NCI-H2107 (cell line): ENCODE measurements at places on chromosomes 5 and 9.

DNA sequence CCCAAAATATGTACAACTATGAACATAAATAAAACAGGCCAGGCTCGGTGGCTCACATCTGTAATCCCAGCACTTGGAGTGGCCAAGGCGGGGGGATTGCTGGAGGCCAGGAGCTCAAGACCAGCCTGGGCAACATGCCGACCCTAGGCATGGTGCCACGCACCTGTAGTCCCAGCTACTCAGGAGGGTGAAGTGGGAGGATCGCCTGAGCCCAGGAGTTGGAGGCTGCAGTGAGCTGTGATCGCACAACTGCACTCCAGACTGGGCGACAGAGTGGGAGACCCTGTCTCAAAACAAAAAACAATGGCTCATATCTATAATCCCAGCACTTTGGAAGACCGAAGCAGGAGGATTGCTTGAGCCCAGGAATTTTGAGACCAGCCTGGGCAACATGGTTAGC, 1.5 kb downstream of the HAUS6 start:
- DNase-seq: no peak

DNA sequence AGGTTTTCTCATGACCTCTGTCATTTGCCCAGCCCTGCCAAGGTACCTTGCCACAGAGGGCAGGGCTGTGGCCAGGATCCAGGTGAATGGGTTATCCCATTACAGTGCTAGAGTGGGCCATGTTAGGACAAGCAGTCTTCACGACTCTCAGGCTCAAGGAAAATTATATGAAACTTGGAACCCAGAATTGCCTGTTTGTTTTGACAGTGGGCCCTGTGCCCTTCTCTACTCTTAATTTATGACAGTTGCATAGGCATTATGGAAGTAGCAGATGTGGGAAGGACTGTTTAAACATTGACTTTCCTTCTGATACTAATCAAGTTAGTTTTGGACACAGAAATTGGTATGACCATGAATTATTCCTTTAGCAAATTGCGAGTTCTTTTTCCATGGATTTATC, 41.7 kb downstream of the ITGA2 start:
- DNase-seq: no peak

- no peak for DNase-seq
These were observed 165.8 kb downstream of the SEMA5A start for GRCh38 chr5:9380109-9380508.

DNA sequence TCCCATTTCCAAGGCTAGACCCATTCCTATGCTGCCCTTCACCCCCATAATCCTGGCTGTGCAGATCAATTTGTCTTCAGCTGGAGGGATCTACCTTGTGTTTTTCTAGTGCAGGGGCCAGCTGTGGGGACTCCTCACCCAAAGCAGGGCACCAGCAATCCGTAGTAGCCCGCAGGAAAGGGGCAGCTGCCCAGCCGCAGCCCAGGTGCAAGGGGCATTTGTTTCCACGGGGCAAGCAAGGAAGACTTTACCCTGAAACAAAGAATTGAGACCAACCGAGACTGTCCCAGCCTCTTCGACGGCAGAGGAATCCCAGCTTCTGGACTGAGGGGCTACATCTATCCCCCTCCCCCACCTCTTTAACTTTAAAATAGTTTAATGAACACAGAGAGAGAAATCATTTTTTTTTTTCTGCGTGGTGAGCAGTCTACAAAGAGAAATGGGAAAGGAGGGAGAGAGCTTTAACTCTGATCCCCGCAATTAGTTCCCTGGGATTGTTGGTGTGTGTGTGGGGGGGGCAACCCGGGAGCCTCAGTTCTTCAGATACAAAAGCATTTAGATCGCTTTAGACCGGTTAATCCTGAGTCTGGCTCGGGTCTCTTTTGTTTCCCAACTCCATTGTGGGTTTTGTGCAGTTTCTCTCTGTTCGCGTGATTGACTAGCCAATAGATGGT, 10.6 kb upstream of the LHX2 start:
- DNase-seq: no peak

GRCh38 chr5:72452515-72453245, 54.5 kb downstream of the ZNF366 start:
- DNase-seq: no peak

DNA sequence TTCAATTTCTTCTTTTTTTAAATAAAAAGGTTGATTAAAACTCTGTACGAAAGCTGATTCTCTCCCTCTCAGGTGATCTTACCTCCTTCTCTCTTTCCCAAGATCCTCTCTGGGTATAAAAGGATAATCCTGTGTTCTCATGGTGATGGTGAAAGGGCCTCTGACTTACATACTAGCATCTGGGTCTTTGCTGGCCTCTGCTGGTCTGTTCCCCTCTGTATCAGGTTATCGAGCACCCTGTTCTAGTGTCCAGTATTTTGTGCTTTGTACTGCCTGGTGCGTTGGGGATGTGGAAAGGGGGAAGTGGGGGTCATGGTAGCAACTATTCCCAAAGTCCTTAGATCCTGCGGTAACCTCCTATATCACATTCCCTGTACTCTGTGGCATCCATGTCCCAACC, 328.9 kb downstream of the NR2F1-AS1 start:
- no peak for DNase-seq

DNA sequence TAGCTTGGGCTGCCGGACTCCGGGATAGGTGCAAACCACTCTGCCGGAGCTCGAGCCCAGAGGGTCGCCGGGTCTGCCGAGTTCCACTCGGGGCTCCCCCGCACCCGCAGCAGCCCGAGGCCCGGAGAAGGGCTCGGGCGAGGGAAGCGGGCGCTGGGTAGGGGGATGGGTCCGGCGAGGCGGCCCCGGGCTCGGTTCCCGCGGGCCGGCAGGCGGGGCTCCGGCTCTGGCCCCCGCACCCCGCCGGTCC, 507 bp downstream of the RICTOR start:
- DNase-seq: no peak

DNA sequence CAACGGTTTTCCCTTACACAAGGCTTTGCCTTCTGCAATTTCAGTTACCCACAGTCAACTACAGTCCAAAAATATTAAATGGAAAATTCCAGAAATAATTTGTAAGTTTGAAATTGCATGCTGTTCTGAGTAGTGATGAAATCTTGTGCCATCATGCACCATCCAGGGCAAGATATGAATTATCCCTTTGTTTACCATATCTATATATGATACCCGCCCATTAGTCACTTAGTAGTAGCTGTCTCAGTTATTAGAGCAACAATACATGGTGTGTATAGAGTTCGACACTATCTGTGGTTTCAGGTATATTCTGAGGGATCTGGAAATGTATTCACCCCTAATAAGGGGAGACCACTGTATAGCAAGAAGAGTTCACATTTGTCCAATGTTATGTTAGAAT, 29.4 kb downstream of the ERBIN start:
- no peak for DNase-seq

DNA sequence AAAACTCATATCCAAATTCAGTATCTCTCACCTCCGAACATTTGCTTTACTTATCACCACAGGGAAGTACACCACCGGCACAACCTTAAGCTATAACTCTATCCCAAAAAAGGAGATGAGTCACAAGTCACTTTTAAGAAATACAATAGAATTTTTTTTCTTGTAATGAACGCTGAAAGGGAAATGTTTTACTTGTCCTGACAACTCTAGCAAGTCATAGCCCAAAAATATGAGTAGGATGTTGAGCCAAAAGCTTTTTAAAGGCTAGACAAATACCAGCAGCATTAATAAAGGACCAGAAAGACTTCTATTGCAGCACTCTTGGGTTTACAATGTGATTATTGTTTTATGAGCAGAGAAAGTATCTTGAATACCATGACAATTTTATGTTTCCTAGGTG, 147.3 kb upstream of the FST start:
- DNase-seq: no peak

- DNase-seq: no peak
These were observed 23.1 kb upstream of the CFAP157 start for GRCh38 chr9:127683723-127684122.

GRCh38 chr5:4879693-4880303, 260.3 kb upstream of the ADAMTS16 start:
- DNase-seq: peak; percentile 57

DNA sequence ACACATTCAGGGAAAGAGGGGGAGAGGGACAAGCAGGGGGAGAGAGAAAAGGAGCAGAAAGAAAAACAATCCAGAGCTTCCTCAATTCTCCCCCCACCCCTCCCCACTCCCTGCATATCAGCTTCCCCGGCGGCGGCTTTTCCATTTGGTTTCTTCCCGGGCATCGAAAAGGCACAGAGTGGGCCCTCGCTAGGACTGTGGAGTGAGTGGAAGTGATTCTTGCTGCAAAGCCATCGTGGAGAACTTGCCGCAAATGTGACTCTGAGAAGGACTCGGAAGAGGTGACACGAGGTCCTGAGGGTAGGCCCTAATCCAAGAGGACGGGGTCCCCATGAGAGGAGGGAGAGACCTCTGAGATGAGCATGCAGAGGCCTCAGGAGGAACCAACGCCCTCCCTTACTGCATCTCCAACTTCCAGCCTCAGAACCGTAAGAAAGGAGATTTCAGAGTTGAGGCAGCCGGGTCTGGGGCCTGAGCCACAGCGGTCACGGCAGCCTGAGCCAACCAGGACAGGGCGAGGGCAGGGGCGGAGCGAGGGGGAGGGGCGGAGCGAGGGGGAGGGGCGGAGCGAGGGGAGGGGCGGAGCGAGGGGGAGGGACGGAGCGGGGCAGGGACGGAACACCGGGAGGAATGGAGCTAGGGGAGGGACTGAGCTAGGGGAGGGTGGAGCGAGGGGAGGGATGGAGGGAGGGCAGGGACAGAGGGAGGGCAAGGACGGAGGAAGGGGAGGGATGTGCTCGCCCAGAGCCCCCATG, 21.2 kb upstream of the SARDH start:
- DNase-seq: no peak

DNA sequence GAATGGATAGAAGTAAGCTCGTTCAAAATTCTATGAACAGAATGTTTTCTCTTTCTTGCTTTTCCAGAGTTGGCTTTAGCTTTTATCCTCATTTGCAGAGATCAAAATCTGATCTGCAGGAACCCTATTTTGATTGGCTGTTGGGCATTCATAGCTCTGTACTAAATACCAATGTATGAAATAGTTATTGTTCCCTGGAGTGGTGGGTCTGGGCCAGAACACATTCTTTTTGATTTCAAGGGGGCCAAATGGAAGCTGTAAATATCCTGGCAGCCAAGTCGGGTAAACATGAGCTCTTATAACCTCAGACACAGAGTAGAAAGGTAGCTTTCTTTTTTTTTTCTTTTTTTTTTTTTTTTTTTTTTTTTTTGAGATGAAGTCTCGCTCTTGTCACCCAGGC, 241.5 kb downstream of the PDZD2 start:
- DNase-seq: no peak

GRCh38 chr9:34219421-34219820, 40.6 kb downstream of the UBAP1 start:
- DNase-seq: no peak

DNA sequence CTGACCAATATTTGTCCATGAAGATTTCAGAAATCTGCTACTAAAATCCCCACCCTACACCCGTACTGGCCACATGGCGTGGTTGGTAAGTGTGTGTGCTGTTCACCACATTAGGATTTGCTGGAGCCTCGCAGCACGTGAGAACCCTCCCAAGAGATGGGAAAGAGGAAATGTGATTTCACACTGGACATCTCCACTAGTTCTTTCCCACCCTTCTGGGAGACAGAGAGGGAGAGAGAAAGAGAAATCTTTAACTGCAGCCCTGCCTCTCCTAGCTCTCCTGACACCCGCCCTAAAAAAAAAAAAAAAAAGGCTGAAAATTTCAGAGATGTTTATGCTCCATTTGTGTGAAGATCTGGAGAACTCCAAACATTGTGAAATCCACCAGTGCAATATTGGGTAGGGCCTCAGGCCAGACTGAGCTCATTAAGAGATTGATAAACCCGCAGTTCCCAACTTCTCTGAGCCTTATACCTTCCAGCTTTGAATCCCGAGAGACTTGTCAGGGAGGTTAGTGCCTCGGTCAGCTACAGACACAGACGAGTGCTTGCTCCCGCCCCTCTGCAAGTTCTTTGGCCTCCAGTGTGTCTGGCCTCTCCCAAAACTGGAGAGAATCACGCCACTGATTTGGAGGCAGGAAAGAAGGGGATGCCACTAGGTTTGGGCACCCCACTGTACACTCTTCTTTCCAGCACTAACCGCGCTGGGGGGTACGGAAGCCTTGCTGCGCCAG, 1.9 kb downstream of the SPRY4 start:
- no peak for DNase-seq

DNA sequence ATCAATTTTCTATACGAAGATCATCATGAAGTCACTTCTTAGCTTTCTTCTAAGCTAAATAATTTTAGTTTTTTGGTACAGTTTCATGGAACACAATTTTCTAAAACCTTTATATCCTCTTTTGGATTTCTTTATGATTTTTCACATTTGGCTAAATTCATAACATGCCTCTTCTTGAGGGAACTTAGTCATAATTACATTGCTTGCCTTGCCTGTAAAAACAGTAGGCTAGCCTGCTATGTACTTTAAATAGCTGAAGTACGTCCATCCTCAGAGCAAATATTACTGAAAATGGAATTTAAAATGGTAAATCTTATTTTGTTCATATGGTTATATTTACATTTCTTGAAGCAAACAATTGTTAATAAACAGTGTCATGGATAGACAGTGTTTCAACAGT, 225.0 kb downstream of the VPS13A start:
- DNase-seq: no peak

GRCh38 chr5:71841107-71841506, 122.0 kb downstream of the CARTPT start:
- no peak for DNase-seq

- no peak for DNase-seq
These were observed 58.3 kb downstream of the HMGCR start for GRCh38 chr5:75395277-75395676.

- no peak for DNase-seq
These were observed 483.7 kb downstream of the ELAVL2 start for GRCh38 chr9:23342291-23342690.

GRCh38 chr5:89847743-89848142, 561.8 kb downstream of the CETN3 start:
- no peak for DNase-seq

DNA sequence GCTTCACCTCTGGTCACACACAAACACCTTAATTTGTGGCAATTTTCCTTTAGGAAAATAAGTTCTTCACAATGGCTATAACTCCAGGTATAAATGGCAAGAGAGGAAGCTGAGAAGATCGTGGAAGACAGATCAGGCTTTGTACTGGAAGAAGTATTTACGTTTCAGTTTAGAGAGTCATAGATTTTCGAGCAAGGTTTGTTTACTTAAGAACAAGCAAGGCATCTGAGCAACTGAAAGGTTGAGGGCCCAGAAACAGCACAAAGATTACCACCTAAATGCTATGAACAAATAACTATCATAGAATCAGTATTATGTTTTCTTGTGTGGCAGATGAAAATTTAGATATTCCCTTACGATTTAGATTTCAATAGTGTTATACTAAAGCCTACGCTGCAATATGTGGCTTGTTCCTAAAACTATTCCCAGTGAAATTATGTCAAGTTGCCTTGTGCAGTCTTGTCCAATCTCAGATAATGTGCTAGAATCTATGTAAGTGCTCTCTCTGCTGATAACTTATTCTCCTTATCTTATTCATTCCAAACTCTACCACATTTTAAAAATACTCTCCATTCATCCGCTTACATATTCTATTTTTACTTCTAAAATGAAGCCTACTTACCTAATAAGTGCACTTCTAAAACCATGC, 6.7 kb downstream of the SLCO4C1 start:
- no peak for DNase-seq

- no peak for DNase-seq
These were observed 112.1 kb downstream of the CWC27 start for GRCh38 chr5:64880821-64881220.
